ENCODE measurements at places on chromosomes 11 and 22.

DNA sequence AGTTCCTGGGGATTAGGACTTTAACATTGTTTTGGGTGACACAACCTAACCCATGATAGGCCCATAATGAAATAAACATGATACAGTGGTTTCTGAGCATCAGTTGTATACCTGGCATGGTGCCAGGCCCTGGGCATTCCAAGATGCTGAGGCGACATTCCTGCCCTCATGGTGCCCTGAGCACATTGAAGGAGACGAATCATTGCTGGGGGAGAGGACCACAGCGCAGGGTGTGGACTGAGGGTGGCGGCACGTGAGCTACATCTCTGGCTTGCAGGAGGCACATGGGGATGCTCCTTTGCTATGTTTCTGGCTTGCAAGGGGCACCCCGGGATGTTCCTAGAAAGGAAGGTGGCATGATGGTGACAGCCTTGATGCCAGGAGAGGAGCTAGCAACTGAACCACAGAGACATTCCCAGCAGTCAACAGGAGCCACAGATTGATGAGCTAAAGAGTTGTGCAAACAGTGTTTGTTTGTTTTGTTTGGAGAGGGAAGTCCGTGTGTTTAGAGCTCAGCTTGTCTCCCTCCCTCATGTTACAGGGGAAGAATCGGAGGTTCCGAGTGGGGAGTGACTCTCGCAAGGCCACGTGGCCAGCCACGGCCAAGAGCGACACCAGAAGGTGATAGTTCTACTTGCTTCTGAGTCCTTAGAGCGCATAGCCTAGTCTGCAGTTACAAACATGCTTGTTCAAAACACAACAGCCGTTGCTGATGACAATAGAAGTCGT, 106.4 kb downstream of the MIAT start:
- no peaks in the 10 kb centered on the region for H3K4me1 ChIP-seq
- H3K27me3 ChIP-seq = no peaks in the 10 kb centered on the region
- DNase-seq = no peak
- peaks cover 14% of the 10 kb centered on the region for H3K36me3 ChIP-seq

DNA sequence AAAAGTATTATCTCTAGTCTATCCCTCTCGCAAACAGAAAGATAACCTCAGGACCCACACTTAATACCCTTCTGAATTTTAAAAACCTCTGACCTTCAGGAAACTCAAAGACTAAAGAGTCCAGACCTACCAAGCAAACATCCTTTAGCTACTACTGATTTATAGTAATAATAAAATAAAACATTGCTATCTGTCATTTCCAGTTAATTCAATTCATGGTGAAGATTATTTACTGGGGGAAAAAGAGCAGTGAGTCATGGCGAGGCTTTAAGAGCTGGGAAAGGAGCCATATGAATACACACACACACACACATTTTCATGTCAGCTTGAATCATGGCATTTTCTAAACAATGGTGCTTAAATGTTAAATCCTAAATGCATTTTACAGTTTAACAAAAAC, 87.1 kb downstream of the FAM76B start:
- H3K27me3 ChIP-seq = no peaks in the 10 kb centered on the region
- H3K4me3 ChIP-seq = no peak overlapping the region
- H3K36me3 ChIP-seq = no peaks in the 10 kb centered on the region
- no peak for DNase-seq
- peak overlapping the region; percentile 45 for H3K27ac ChIP-seq
- peaks cover 10% of the 10 kb centered on the region for H3K4me1 ChIP-seq

- H3K27ac ChIP-seq = no peak overlapping the region
- DNase-seq = no peak
- peak overlapping the region; percentile 34 for H3K4me3 ChIP-seq
- peaks cover 4% of the 10 kb centered on the region for H3K36me3 ChIP-seq
- H3K4me1 ChIP-seq = peaks cover 76% of the 10 kb centered on the region
These were observed 501 bp downstream of the CD151 start for GRCh38 chr11:833114-833791.

DNA sequence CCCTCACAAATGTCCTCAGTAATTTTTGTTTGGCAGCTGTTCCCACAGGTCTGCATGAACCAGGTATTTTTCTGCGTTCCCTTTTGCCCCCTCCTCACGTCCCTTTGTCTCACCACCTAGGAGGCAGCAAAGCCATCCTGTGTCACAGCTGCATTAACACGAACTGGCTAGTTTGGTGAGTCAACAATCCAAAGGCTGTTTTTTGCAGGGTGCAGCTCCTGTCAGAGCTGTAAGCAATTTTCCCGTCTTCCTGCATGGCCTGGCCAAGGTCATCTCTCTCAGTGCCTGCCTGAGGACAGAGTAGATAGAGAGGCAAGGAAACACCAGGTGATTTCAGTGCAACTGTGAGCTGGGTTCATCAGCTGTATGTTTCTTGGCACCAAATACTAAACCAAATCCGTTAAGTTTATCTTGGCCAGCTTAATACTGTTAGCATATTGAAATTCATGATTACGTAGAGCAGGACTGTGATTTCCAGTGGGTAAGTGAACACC, 20.6 kb upstream of the VSIG10L2 start:
- DNase-seq = no peak
- no peaks in the 10 kb centered on the region for H3K27me3 ChIP-seq
- H3K4me1 ChIP-seq = no peaks in the 10 kb centered on the region
- H3K27ac ChIP-seq = no peak overlapping the region

- H3K36me3 ChIP-seq = no peaks in the 10 kb centered on the region
- peaks cover 47% of the 10 kb centered on the region for H3K27me3 ChIP-seq
- peaks cover 10% of the 10 kb centered on the region for H3K4me1 ChIP-seq
These were observed 5.1 kb upstream of the MYRF start for GRCh38 chr11:61747192-61747966.

GRCh38 chr22:49236541-49237075, 591.1 kb downstream of the BRD1 start:
- H3K36me3 ChIP-seq = no peaks in the 10 kb centered on the region
- no peak for DNase-seq
- H3K4me1 ChIP-seq = no peaks in the 10 kb centered on the region
- H3K4me3 ChIP-seq = no peak overlapping the region
- H3K27ac ChIP-seq = no peak overlapping the region

DNA sequence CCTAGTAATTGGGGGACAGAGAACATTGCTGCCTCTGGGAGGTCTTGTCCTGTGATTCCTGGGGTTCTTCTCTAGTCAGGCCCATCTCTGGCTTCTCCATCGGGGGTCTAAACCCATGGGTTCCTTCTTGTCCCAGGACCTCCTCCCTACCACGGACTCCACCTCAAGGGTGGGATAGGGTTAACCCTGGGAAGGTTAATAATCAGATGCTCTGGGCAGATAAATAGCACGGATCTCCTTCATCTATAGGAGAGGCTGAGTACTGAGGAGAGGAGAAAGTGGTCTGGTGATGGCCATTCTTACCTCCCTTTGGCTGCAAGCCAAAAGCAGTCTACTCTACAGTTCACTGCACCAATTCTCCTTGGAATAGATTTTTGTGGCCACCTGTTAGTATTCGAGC, 10.5 kb downstream of the HEPHL1 start:
- no peak overlapping the region for H3K4me3 ChIP-seq
- no peak overlapping the region for H3K27ac ChIP-seq
- no peaks in the 10 kb centered on the region for H3K4me1 ChIP-seq
- H3K27me3 ChIP-seq = peaks cover 2% of the 10 kb centered on the region
- no peak for DNase-seq
- no peaks in the 10 kb centered on the region for H3K36me3 ChIP-seq

- H3K27ac ChIP-seq = no peak overlapping the region
- DNase-seq = no peak
- no peak overlapping the region for H3K4me3 ChIP-seq
- H3K36me3 ChIP-seq = no peaks in the 10 kb centered on the region
- no peaks in the 10 kb centered on the region for H3K4me1 ChIP-seq
These were observed 1140.3 kb downstream of the TBC1D22A start for GRCh38 chr22:47902646-47903180.

- H3K4me1 ChIP-seq = peaks cover 41% of the 10 kb centered on the region
- DNase-seq = peak; percentile 21
These were observed 77.9 kb upstream of the TIMP3 start for GRCh38 chr22:32723643-32724042.

GRCh38 chr11:33256031-33256812, 959 bp upstream of the HIPK3 start:
- peak overlapping the region; percentile 81 for H3K27ac ChIP-seq
- H3K27me3 ChIP-seq = no peaks in the 10 kb centered on the region
- no peaks in the 10 kb centered on the region for H3K36me3 ChIP-seq

GRCh38 chr11:28729339-28729738, 621.2 kb downstream of the METTL15 start:
- no peaks in the 10 kb centered on the region for H3K27me3 ChIP-seq
- H3K4me1 ChIP-seq = no peaks in the 10 kb centered on the region
- H3K36me3 ChIP-seq = no peaks in the 10 kb centered on the region
- DNase-seq = no peak
- H3K4me3 ChIP-seq = no peak overlapping the region

DNA sequence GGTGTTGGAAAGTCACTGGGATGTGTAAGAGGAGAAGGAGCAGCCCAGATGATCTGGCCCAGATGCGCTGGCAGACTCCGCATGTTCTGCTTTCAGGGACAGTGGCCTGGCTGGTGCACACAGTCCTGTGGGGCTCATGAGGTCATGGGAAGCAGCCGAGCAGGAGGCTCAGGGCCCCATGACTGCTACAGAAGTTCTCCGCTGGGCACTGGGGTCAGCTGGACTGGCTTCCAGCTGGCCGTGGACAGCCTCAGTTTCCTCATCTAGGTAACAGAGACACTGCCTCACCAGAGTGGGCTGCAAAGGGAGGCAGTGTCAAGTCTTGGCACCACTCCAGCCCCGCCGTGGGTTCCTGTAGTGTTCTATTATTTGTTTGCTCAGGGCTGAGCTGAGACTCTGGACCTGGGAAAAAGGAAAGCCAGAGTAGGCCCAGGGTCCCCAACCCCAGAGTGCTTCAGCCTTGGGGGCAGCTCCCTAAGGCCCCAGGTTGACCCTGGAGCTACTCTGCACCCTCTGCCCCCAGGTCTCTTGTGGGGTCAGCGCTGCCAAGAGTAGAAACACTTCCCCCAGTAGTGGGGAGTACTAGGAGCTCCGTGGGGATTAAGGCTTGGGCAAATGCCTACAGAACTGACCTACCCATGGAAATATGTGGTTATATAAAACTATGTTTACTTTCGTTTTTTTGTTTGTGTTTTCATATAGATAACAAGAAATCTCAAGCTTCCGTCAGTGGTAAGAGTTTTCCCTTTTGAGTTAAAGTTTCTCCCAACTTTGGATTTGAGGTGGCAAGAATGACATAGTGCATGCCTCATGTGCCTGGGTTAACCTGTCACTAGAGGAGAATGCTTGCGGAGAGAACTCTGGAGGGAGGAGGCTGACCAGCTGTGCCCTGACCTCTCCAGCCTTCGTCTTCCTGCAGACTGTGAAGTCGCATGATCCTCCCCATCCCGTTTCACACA, 45.3 kb downstream of the MED15 start:
- H3K4me1 ChIP-seq = peaks cover 100% of the 10 kb centered on the region
- peak overlapping the region; percentile 39 for H3K4me3 ChIP-seq
- H3K27me3 ChIP-seq = no peaks in the 10 kb centered on the region
- peaks cover 12% of the 10 kb centered on the region for H3K36me3 ChIP-seq

DNA sequence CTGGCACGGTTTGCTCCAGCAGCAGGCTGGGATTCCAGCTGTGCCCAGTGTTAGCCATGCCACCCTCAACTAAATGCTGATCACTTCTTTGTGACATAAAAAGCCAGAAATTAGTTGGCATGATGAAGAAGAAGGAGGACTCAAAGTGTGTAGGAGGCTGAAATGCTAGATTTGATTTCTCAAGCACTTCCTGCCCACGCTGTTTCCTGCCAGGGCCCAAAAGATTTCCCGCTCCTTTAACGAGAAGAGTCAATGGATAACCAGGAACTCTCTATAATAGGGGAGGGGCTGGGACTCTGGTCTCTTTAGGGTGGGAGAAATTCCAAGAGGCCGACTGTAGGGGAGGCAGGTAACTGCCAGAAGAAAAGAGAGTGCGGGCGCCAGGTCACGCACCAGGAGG, 26.4 kb downstream of the APOL3 start:
- peaks cover 7% of the 10 kb centered on the region for H3K4me1 ChIP-seq
- H3K36me3 ChIP-seq = no peaks in the 10 kb centered on the region
- no peak overlapping the region for H3K4me3 ChIP-seq
- no peaks in the 10 kb centered on the region for H3K27me3 ChIP-seq
- DNase-seq = no peak
- H3K27ac ChIP-seq = no peak overlapping the region

- no peak overlapping the region for H3K4me3 ChIP-seq
- no peak for DNase-seq
- H3K27ac ChIP-seq = no peak overlapping the region
- no peaks in the 10 kb centered on the region for H3K4me1 ChIP-seq
These were observed 45.6 kb upstream of the PLET1 start for GRCh38 chr11:112306230-112306629.

GRCh38 chr11:128692753-128693415, 988 bp upstream of the FLI1 start:
- H3K27me3 ChIP-seq = no peaks in the 10 kb centered on the region
- DNase-seq = no peak
- H3K36me3 ChIP-seq = no peaks in the 10 kb centered on the region
- peaks cover 39% of the 10 kb centered on the region for H3K4me1 ChIP-seq
- peak overlapping the region; percentile 70 for H3K4me3 ChIP-seq

DNA sequence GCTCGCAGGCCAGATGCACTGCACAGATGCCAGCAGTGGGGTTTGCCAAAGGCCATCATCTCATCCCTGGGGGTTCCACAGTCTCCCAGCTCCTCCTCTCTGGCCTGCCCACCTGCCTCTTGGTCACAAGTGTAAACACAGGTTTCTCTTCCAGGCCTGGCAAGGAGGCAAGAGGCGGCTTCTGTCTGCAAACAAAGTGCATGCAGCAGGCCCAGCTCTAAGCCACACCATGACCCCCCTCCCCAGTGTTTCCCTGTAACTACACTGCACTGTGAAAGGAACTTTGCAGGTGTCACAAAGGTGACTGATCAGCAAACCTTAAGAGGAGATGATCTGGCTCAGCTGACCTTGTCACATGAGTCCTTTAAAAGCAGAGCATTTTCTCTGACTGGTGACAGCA, 26.2 kb upstream of the SHISAL1 start:
- H3K4me1 ChIP-seq = no peaks in the 10 kb centered on the region
- no peak for DNase-seq
- no peak overlapping the region for H3K27ac ChIP-seq
- H3K36me3 ChIP-seq = no peaks in the 10 kb centered on the region

- no peaks in the 10 kb centered on the region for H3K36me3 ChIP-seq
- peak overlapping the region; percentile 21 for H3K4me3 ChIP-seq
- H3K4me1 ChIP-seq = no peaks in the 10 kb centered on the region
- peak; percentile 83 for DNase-seq
- peaks cover 3% of the 10 kb centered on the region for H3K27me3 ChIP-seq
These were observed 12.2 kb upstream of the NPAS4 start for GRCh38 chr11:66408488-66409214.

- H3K4me1 ChIP-seq = no peaks in the 10 kb centered on the region
- no peaks in the 10 kb centered on the region for H3K27me3 ChIP-seq
These were observed 3.1 kb downstream of the C11orf97 start for GRCh38 chr11:94515398-94515797.

GRCh38 chr11:130765406-130765805, 150.9 kb downstream of the SNX19 start:
- peaks cover 3% of the 10 kb centered on the region for H3K4me1 ChIP-seq
- no peaks in the 10 kb centered on the region for H3K36me3 ChIP-seq
- H3K27ac ChIP-seq = no peak overlapping the region
- H3K4me3 ChIP-seq = no peak overlapping the region
- DNase-seq = no peak

All from T-cell (primary cell).